ENCODE measurements at places on chromosomes 1 and 21.

GRCh38 chr1:27600498-27601175, 3.3 kb downstream of the AHDC1 start:
- no peak for DNase-seq

DNA sequence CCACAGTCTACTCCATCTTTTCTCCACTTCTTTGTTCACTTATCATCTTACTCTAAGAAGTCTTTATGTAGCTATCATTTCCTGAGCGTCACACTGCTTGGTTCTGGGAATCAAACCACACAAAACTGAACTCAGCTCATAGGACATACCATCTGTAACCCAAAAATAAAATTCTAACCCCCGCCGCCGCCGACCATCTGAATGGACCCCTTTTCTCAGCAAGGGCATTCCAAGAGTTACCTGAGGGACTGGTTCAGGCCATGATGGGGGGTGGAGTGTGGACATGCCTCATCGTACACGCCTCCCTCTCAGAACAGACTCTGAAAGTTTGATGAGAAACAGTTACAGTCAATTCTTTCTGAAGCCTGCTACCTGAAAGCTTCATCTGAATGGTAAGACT, 12.6 kb upstream of the CHI3L2 start:
- DNase-seq, result no peak

- no peak for DNase-seq
Measured at GRCh38 chr1:23177031-23177430, 8.4 kb upstream of the LUZP1 start.

GRCh38 chr1:41093826-41094225, 72.3 kb upstream of the SLFNL1 start:
- no peak for DNase-seq

DNA sequence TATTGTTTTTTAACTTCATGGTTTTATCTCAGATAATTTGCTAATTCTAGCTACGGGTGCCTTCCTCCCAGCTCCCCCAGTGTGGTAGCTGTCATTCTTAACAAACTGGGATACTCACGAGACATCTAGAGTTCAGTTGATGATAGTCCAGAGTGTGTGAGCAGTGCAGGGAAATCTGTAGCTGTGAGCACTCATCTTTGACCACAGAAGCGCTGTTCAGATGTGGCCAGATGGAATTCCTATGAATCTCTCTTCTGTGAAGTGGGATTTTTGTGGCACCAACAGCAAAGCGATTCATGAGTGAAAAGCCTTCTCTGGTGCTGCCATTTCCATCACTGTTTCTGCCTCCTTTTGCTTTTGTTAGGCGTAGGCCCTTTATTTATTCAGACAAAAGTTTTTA, 125.1 kb downstream of the NFIA start:
- DNase-seq, result no peak

DNA sequence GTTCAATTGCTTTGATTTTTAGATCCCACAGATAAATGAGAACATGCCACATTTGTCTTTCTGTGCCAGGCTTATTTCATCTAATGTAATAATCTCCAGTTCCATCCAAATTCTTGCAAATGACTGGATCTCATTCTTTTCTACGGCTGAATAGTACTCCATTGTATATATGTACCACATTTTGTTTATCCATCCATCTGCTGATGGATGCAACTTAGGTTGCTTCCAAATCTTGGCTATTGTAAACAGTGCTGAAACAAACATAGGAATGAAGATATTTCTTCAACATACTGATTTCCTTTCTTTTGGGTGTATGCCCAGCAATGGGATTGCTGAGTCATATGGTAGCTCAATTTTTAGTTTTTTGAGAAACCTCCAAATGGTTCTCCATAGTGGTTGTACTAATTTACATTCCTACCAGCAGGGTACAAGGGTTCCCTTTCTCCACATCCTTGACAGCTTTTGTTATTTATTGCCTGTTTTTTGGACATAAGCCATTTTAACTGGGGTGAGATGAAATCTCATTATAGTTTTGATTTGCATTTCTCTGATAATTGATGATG, 344.4 kb downstream of the KCTD3 start:
- no peak for DNase-seq

GRCh38 chr1:2233468-2233867, 5.3 kb downstream of the SKI start:
- no peak for DNase-seq

GRCh38 chr1:231626535-231626950, at the start of gene DISC1:
TSS of gene DISC1 (plus strand) at chr1:231626790. CDS start at chr1:231626868, 78 bp downstream.
- no peak for DNase-seq

- DNase-seq, result no peak
Measured at GRCh38 chr1:41559331-41559730, 74.8 kb upstream of the EDN2 start.

GRCh38 chr1:7299329-7299799, 471.7 kb upstream of the VAMP3 start:
- DNase-seq, result no peak

DNA sequence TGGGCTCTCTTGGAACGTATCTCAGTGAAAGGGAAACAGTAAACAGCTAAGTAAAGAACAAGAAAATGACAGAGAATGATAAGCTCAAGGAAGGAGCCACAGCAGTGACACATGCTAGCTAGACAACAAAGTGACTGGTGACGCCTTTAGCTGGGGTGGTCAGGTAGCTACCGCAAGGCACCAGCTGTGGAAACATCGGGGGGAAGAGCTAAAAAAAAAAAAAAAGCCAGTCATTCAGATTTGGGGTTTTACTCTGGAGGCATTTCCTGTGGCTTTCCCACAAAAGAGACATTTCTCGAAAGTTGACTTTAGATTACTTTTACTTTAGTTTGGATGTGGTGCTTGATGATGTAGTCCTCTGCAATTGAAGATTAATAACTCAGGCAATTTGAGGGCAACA, 2.1 kb downstream of the FHAD1 start:
- DNase-seq, result no peak

GRCh38 chr1:187326557-187326956, 497.8 kb downstream of the PLA2G4A start:
- no peak for DNase-seq

DNA sequence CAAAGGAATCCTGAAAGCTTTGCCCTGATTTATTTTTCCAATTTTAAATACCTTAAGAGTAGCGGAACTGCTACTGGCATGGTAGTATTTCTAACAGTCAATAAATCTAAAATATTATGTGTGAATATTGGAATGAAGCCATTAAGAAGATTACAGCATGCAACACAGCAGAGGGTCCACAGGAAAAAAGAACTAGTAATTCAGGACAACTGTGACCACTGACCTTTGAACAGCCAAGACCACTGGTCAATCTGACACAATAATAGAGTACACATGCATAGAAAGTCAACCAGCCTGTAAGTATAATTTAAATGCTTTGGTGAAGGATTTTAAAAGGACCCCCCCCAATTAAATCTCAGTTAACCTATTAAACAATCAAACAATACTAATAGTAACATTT, 171.0 kb downstream of the DENND1B start:
- no peak for DNase-seq

DNA sequence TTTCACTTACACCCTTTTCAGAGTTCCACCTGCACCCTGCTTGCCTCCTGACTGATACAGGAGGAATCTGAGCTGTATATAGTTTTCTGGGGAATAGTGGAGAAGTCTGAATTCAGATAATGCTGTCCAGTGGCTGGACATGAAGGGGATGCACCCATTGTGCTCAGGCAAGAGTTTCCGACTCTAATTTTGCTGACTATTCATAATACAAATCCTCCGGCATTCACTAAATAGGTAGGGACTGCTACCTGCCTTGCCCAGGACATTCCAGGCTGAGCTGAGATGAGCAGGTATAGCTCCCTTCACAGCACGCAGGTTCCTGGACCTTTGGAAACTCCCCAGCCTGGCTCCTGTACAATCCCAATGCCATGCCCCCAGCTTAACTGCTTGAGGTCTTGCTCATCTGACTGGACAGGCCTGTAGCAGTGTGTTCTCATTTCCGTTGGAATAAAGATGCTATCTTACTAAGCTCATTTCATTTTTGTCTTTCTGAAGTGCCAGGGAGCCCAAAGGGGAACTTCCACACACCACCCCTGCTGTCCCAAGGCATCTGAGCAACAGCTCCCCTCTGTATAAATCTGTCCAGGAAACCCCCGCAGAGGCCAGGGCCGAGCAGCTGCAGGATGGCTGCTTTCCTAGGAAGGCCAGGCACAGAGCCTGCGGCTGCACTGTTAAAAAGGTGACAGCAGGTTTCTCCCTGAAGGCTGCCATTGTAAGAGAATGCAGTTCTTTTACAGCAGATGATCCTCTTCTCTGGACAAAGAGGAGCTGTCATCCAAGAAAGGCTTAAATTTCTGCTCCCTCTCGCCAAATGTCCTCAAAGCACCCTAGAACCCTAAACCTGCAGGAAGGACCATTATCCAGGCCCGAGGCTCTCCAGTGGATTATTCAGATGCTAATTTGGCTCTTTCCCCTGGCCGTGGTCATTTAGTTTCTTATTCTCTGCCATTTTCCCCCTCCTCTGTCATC, 21.7 kb upstream of the VASH2 start:
- DNase-seq, result no peak

DNA sequence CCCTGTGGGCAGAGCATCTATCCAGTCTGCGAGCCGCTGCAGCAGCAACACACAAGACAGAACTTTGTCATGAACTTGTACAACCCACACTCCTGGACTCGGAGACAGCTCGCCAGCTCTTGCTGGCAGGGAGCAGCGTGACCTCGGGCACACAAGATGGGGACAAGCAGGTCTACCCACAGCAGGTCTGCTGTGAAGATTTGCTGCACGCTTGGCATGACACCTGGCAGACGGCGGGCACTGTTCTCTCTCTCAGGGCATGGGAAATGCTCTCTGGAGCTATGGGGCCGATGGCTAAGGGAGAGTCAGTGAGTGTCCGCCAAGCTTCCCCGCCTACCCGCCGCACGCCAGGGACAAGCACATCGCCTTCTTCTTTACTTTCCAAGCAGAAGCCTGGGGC, 90.0 kb downstream of the STUM start:
- DNase-seq, result no peak

DNA sequence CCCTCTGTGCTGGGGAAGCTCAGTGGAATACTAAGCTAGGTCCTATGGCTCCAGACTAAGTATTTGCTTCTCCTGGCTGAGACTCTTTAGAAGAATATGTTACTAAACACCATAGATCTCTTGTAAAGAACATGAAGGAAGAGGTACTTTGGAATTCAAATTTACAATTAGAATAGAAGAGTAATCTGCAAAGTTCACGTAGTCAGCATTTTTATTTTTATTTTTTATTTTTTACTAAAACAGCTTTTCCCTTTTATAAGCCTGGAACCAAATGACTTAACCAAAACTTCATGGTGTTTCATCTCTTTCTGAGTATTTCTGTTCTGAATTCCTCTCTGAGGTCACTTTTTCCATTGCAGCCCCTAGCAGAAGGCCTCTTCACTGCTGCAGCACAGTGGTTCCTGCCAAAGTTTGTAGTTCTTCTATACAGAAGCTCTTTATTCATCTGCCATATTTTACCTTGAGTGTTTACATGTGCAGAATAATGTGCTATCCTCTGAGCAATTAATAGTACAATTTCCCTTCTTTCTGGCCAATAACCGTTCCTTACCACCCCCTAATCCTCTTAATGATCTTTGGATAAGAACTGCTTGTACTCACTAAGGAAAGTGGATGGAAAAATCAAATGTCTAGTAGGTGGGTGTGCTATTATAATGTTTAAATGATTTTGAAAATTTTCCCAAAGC, 27.2 kb downstream of the TSEN15 start:
- no peak for DNase-seq

- no peak for DNase-seq
Measured at GRCh38 chr1:2635361-2636010, 2.7 kb upstream of the MMEL1 start.

DNA sequence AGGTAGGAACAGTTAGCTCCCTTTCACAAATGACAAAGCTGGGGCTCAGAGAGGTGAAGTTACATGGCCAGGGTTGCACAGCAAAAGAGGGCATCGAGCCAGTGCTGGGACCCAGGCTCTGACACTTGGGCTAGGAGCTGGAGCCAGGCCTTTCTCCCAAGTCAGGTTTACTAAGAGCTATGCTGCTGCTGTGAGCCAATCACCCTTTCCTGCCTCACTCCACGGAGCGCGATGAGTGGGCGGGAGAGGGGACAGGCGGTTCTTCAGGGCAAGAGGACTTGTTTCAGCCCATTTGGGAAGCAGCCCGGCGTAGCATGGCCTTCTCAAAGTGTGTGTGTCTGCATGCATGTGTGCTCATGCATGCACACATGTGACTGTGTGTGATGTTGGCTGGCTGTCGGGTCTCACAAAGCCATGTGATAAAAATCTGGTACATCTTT, 10.6 kb downstream of the ID3 start:
- no peak for DNase-seq

DNA sequence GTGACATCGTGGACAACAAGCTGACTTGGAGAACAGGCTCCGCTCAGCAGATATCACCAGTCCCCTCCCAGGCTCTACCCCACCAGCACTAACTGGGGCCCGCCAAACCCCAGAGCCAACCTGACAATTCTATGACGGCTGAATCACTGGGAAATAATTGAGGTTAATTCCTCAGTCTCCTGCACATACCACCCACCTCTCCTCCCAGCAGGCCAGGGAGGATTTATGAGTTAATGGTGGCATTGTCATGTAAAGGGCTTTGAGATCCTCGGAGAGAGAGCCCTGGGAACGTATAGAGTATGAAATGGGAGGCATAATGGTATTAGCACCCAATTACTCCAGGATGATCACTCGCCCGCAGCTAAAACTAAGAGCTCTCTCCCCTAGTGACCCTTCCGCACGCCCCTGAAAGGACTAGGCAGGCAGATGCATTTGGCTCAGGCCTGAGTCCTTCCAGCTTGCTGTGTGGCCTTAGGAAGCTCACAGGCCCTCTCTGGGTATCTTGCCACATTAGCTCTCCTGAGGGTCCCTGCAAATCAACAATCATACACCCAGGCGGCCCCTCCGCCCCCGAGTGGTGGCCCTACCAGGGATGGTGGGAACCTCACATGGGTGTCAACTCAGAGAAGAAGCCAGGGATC, 27.3 kb upstream of the PAX7 start:
- DNase-seq, result no peak

- no peak for DNase-seq
Measured at GRCh38 chr1:59346429-59346828, 49.5 kb downstream of the FGGY start.

- no peak for DNase-seq
Measured at GRCh38 chr1:86741947-86742572, 37.7 kb downstream of the SH3GLB1 start.

GRCh38 chr21:23799376-23799775, 1807.9 kb downstream of the MRPL39 start:
- DNase-seq, result no peak

GRCh38 chr1:235093696-235094592, 34.7 kb downstream of the TOMM20 start:
- DNase-seq, result no peak

GRCh38 chr1:21670059-21670881, 1.1 kb upstream of the RAP1GAP start:
- no peak for DNase-seq

All from GM18507 (cell line).